ENCODE measurements at places on chromosomes 12 and 14.

- DNase-seq, result no peak
Observed at GRCh38 chr12:102976609-102977280, 19.3 kb downstream of the ASCL1 start.

DNA sequence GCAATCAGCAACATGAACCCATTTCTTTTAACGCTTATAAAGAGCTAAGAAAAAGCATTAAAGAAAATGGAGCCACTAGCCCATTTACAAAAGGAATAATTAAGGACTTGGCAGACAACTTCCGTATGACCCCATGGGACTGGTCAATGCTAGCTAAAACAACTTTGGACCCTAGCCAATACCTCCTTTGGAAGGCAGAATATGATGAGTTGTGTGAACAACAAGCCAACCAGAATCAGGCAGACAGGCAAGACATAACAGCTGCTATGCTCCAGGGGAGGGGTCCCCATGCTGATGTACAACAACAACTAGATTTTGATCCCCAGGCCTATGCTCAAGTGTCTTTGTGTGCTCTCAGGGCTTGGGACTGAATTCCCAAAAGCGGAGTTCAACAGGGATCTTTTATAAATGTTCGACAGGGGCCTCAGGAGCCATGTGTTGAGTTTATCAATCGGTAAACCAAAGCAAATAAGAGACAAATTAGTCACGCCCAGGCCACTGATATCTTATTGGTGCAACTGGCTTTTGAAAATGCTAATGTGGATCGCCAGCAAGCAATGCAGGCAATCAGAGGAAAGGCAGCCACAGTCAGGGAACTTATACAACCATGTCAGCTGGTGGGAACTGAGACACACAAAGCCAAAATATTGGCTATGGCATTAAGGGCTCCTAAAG is 254.4 kb upstream of the DIO2 start:
- no peak for DNase-seq

GRCh38 chr12:75747572-75748021 is 236.2 kb upstream of the KRR1 start:
- no peak for DNase-seq

DNA sequence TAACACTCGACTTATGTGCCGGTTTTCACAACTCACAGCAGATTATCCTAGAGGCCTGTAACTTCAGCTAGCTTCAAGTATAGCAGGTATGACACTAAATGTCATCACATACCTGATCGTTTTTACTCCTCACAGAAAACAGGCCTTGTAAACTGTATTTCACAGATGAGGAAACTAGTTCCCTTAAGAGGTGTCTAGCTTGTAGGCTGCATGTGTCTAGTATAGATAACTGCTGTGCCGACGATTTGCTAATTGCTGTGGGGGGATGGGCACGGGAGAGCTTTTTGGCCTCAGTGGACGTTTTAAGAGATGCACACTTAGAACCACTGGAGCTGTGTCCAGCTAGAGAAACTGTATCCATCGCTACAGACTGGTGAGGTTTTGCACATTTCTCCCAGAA is 78.8 kb downstream of the PAPOLA start:
- no peak for DNase-seq

- DNase-seq, result no peak
Observed at GRCh38 chr12:51864833-51865670, 16.5 kb upstream of the FIGNL2 start.

DNA sequence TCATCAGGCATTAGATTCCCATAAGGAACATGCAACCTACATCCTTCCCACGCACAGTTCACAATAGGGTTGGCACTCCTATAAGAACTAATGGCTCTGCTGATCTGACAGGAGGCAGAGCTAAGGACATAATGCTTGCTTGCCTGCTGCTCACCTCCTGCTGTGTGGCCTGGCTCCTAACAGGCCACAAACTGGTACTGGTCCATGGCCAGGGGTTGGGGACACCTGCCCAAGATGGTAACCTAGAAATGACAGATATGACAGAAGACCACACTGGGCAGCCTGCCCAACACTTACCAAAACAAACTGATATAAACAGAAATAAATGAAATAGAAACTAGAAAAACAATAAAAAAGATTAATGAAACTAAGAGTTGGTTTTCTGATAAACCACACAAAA is 325.6 kb downstream of the SEC23A start:
- DNase-seq, result no peak

DNA sequence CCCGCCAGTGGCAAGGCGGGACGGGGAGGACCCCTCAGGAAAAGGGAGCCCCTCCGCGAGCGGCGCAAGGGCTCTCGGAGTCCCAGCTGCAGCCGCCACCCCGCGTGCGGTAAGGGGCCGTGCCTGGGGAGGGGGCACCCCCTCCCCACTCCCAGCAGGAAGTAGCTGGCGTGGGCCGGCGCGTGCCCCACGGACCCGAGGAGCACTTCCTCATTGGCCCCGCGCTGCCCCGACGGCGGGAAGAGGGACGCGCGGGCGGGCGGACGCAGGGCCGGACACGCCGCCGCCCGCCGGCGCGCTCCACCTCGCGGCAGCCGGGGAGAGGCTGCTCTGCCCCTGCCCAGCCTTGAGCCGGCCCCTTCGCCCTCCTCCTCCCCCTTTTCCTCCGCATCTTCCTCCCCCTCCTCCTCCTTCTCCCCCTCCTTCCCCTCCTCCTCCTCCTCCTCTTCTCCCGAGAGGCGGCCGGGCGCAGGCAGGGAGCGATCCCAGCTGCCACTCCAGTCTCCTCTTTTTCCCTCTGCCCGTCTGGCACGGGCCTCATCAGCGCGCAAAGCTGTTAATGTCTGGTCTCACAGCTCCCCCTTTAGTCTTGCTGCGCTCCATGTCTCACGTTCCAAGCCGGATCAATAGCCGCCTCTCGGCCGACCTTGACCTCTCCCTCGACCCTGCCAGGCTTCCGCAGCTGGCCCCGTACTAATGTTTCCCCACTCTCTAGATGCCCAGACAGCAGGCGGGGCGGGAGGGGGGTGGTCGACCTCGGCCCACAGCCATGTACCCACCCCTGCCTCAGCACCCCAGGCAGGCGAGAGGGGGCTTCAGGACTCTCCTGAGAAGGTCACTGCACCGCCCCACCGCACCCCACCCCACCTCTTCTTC is 2.6 kb upstream of the BCL11B start:
- no peak for DNase-seq

GRCh38 chr12:62512901-62513300 is 46.3 kb downstream of the MON2 start:
- DNase-seq, result no peak

- no peak for DNase-seq
Observed at GRCh38 chr14:35375558-35376025, 29.0 kb downstream of the NFKBIA start.

DNA sequence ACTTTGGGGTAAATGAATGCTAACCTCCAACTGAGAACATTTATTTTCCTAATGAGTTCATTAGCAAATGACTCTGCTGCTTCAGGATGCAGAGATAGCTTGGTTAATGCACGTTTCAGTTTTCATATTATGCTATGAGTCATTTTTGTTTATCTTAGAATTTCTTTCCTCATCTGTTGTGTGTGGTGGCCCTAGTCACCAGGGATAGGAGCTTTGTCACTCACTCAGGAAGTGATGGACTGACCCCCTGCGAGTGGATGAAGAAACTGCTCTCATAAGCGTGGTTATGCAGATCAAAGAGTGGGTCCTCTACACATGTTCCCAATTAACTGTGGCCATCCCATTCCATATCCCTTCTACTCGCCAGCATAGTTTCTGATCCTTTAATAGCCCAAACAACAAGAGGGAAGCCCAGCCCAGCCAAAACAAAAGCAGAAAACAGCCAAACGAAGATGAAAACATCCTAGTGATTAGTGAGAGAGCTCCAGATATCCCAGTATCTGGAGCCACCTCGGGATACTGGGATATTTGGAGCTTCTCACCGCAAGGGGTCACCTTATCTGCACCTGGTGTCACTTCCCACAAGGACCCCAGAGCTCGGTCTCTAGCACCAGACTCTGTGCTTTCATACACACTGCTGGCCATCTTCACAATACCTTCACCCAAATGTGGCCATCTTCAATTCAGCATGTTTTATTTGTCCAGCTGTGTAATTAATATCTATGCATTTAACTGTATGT is 8.6 kb downstream of the TC2N start:
- no peak for DNase-seq

DNA sequence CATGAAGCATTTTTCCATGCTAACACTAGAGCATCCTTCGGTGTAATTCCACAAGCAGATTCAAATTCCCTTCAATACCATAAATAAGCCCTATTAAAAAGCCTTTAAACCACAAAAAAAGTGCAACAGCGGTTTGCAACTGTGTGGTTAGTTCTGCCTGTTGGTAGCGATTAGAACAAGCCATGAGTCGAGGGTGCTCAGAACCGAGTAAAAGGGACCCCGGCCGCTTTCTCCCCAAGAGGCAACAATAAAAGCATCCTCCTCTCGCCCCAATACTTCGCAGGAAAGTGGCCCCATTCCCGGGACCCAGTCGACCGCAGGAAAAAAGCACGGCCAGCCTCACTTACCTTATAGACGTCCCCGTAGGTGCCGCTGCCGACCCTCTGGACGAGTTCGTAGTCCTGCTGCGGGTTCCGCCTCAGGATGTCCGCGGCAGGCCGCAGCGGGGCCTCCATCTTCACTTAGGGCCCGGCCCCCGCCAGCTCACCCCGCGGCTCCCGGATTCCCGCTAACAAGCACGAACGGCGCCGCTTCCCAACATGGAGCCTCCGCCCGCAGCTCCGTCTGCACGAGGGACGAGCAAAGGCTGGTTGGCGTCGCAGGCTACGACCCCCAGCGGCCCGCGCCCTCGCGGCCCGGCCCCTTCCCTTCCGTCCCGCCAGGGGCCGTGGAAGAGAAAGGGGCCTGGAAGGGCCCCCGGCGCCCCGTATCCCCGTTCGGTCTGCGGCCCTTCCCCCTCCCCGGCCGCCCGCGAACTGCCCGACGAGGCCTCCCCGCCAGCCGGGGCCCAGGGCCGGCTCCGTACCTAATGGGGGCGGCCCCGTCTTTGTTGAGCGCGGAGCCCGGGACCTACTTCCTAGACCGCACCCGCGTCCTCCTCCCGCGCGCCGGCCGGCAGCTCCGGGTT is 521 bp downstream of the MAP4K5 start:
- no peak for DNase-seq

- DNase-seq, result no peak
Observed at GRCh38 chr12:51405801-51406207, 14.6 kb upstream of the GALNT6 start.

- DNase-seq, result no peak
Observed at GRCh38 chr14:71179066-71179465, 271.8 kb downstream of the PCNX1 start.

GRCh38 chr12:114769634-114770033 is 85.7 kb upstream of the TBX3 start:
- no peak for DNase-seq

DNA sequence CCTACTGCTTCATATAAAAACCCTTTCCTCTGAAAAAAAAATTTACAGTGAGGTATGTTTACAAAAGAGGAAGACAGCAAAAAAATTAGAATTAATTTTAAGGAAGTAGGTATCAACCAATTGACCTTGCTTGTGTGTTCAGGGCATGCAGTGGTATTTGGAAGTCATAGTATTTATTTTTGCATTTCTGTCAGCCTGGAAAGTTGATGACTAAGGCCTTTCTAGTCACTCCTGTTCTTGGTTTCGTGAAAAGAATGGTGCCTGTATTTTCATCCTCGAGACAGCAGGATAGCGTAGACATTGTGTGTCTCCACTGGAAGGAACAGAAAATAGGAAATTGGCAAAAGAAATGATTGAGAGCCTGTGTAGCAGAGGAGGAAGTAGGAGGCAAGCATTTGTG is 24.5 kb downstream of the SLC16A7 start:
- DNase-seq, result no peak

- no peak for DNase-seq
Observed at GRCh38 chr12:11885261-11886038, 185.3 kb upstream of the BCL2L14 start.

- no peak for DNase-seq
Observed at GRCh38 chr14:58491593-58491992, 64.1 kb downstream of the KIAA0586 start.

GRCh38 chr14:104094709-104095425 is 9.4 kb downstream of the ASPG start:
- DNase-seq, result peak; percentile 49

- DNase-seq, result no peak
Observed at GRCh38 chr14:100035700-100036099, 29.5 kb upstream of the EVL start.

DNA sequence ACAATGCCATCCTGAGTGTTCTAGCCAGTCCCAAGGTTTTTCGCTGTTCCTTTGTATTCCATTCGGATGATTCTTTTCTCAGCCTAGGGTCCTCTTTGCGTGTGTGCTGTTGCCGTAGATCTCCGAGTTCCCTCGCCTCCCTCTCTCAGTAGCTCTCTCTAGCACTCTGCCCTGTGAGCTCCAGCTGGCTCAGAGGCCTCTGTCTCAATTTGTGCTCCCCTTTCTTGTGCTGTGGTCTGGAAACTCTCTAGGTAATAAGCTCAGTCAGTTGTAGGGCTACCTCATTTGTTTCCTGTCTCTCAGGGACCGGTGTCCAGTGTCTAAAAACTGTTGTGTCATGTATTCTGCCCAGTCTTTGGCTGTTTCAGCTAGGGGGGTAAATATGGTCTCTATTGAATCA is 179.3 kb downstream of the PCNX1 start:
- no peak for DNase-seq

DNA sequence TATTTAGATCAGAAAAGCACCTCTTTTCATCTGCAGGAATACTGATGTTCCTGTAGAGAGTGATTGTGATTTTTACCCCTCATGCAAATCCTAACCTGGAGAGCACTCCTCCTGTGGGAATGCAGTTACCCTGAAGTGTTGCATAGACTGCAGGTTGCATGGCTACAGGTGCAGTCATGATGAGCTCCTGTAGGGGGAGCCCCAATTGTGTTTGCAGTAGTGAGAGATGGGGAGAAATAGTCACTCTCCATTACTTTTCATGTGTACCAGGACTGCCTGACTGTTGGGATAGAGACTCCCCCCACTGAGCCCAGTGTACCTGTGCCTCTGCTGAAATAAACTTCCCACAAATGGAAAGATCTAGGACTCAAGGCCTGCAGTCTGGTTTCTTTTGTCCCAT is 1086.5 kb downstream of the SLC6A15 start:
- no peak for DNase-seq

- no peak for DNase-seq
Observed at GRCh38 chr12:114981036-114981435, 297.1 kb upstream of the TBX3 start.

- no peak for DNase-seq
Observed at GRCh38 chr12:109739747-109740693, 26.4 kb downstream of the FAM222A start.

- no peak for DNase-seq
Observed at GRCh38 chr14:77290705-77291104, 19.7 kb upstream of the NGB start.

DNA sequence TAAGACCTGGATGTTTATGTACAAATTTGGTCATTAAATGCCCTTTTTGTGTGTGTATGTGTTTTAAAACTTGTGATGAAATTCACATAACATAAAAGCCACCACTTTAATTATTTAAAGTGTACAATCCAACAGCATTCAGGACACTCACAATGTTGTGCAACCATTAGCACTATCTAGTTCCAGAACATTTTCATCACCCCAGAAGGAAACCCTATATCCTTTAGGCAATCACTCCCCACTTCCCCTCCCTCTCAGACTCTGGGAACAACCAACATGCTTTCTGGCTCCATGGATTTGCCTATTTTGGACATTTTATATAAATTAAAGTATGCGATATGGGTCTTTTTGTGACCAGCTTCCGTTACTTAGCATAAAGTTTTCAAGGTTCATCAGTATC is 124.6 kb downstream of the TTC7B start:
- DNase-seq, result no peak

GRCh38 chr14:98415766-98416165 is 856.2 kb downstream of the BCL11B start:
- no peak for DNase-seq

GRCh38 chr14:96390965-96391292 is 999 bp upstream of the AK7 start:
- no peak for DNase-seq

- DNase-seq, result no peak
Observed at GRCh38 chr12:95328708-95329107, 111.1 kb downstream of the VEZT start.

All from stimulated activated CD8-positive, alpha-beta memory T cell treated with anti-CD3 and anti-CD28 coated beads, Interleukin-4, amount 100 ng/mL, for 1 hour (primary cell).